ENCODE measurements at places on chromosomes 5 and 9.

GRCh38 chr9:35716230-35716629 is 15.8 kb downstream of the TLN1 start:
- no peak for DNase-seq

DNA sequence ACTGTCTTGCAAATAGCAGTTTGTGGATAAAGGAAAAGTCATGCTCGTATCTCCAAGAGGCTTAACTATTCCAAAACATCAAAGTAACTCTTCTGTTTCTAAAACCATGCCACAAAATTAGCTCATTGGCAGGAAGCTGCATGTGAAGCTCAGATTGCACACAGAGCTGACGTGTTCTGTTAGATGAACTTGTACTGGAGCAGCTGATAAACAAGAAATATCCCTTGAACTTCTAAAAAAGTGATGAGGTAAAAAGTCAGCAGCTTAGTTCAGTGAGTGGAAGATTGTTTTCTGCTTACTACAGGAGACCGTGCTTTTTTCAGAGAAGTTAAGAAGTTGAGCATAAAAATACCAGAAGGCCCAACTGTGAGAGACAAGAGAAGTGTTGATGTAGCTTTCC is 113.2 kb downstream of the SLC12A2 start:
- DNase-seq = no peak

DNA sequence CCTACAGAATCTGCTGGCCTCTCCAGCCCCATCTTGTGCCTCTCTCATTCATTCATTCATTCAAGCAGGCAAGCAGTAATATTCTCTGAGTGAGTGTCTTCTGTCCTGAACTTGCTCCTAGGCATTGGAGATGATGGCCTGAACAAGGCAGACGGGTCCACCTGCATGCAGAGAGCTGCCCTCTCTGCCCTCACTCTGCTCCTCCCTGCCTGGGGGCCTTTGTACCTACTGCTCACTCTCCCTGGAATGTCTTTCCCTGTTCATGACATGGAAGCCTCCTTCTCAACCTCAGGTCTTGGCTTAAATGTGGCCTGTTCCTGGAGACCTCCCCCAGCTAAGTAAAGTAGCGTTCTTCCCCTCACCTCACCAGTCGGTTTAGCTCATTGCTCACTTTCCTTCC is 6.6 kb downstream of the CDX1 start:
- DNase-seq = no peak

DNA sequence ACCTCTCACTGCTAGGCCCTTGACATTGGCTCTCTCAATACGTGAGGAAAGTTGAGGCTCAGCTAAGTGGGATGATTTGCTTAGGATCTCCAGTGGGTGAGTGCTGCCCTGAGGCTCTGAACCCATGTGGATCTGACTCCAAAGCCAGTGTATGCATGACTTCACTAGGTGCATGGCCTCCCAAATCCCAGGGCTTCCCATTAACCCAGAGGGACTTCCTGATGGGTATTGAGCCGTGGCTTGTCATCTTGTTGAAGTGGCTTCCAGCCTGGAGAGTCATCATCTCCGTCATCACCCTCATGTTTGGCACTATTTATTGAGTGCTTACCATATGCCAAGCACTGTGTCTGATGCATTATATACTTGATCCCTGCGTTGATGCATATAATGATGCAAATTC is 37.3 kb upstream of the TEX48 start:
- DNase-seq = peak; percentile 53

GRCh38 chr5:66713998-66714397 is 117.8 kb downstream of the MAST4 start:
- DNase-seq = no peak

- no peak for DNase-seq
Observed at GRCh38 chr5:98128846-98129245, 644.6 kb upstream of the RGMB start.

GRCh38 chr5:13478831-13479465 is 465.5 kb downstream of the DNAH5 start:
- DNase-seq = peak; percentile 88

- no peak for DNase-seq
Observed at GRCh38 chr9:37371565-37372464, 50.7 kb upstream of the GRHPR start.

DNA sequence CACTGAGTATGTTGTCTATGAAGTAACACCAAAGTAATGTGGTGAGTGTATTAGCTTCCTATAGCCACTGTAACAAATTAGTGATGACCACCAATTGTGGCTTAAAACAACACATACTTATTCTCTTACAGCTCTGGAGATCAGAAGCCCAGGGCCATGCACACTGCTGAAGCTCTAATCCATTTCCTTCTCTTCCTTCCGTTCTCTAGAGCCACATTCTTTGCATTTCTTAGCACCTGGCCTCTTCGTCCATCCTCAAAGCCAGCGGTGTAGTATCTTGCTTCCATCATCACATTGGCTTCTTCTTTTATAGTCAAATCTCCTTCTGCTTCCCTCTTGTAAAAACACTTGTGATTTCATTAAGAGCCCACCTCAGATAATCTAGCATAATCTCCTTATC is 230.3 kb upstream of the RFX3 start:
- no peak for DNase-seq

DNA sequence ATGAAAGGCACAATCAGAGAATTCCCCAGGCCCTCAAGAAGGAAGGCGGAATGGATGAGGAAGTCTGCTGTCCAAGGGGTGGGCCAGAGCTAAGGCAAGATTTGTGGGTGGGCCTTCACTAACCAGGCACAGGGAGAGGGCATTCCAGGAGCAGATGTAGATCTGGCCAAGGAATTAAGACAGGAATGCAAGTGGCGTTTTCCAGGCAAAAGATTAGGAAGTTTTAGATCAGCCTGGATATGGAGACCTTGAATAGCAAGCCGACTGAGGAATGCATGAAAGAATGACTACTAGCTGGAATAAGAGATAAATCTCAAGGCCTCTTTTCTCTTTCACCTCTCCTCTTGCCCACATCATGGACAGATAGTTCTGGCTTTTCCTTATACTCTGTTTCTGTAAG is 68.5 kb downstream of the GHR start:
- DNase-seq = no peak

- no peak for DNase-seq
Observed at GRCh38 chr5:9166202-9167112, 379.4 kb downstream of the SEMA5A start.

- DNase-seq = no peak
Observed at GRCh38 chr5:156838961-156839360, 11.1 kb upstream of the PPP1R2B start.

- DNase-seq = no peak
Observed at GRCh38 chr5:80704221-80704620, 49.4 kb upstream of the DHFR start.

- DNase-seq = no peak
Observed at GRCh38 chr5:103473725-103474124, 88.9 kb downstream of the NUDT12 start.

- no peak for DNase-seq
Observed at GRCh38 chr9:37640246-37640645, 10.5 kb upstream of the FRMPD1 start.
